ENCODE measurements at places on chromosomes 13 and 19.
A peak's percentile ranks its signal among the peaks of the same experiment; 100 is the strongest.

DNA sequence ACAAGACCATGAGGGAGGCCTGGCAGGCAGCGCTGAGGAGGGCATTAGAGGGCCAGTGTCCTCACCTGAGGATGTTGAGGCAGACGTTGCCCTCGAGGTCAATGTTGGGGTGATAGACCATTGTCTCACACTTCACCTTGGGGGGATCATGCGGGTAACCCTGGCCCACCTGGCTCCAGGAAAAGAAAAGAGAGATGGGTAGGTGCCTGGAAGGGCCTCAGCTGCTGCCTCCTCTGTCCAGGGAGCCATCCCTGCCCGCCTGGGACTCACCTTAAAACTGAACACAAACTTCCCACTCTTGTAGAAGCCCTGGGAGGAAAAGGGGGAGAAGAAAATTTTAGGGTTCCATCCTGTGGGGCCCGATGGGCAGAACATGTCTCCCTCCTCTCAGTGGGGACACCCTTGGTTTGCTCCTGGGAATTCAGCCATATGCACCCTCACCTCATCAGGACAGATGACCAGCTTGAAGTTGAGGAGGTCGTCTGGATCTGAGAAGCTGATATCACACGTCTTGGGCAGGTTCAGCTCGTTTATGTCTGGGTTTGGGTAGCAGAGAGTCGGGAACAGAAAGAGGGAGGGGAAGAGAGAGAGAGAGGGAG lies 1.7 kb downstream of the UBE2M start:
- no peak for DNase-seq

DNA sequence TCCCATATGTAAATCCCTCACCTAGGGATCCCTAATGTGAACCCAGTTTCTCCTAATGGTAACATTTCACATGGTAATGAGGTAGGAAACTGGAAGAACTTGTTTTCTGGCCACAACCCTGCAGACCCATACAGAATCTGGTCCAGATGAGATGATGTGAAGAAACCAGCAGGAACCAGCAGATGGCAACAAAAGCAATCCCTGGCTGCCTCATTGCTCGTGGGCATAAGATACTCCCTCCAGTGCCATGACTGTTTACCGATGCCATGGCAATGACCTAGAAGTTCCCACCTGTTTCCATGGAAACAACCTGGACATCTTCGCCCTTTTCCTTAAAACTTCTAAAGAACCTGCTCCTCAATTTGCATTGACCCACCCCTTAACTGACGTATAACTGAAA lies 1.4 kb upstream of the CD209 start:
- no peak for DNase-seq

DNA sequence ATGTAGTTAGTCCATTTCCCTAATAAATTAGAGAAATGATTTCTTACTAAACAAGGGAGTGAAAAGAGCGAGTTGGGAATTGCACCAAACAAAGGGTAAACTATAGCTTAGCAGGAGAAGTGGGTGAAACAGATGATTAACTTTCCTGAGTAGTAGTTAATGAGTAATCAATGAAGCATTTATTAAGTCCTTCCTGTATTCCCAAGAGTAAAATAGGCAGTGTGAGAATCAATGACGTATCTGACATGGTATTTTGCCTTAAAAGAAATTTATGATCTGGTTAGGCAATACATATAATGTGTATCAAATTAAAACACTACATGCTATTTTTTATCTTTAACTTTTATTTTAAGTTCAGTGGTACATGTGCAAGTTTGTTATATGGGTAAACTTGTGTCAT lies 142.8 kb downstream of the KLF5 start:
- DNase-seq = no peak

GRCh38 chr13:76319921-76320320 lies 566.3 kb downstream of the KCTD12 start:
- DNase-seq = no peak

- DNase-seq = no peak
Observed at GRCh38 chr19:29812881-29813275, 1.1 kb downstream of the CCNE1 start.

- peak; percentile 20 for DNase-seq
Observed at GRCh38 chr19:9793071-9793591, 24.6 kb upstream of the ZNF846 start.

GRCh38 chr19:50489461-50490011 lies 12.9 kb upstream of the GARIN5A start:
- DNase-seq = no peak

DNA sequence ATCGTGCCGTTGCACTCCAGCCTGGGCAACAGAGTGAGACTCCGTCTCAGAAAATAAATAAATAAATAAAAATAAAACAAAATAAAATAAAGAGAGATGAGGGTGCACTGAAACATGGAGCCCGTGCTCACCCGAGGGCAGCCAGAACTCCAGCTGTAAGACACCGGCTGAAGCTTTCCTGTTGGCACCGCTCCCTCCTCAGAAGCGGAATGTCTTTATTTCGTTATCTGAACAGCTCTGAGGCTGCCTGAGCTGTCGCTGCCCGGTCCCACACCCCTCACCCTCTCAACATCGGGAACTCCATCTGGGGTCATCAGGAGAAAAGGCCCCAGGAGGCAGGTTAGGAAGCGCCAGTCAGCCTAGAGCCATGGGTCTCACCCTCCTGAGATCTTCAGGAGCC lies 24.4 kb downstream of the ZNF787 start:
- DNase-seq = no peak

GRCh38 chr19:45156011-45156630 lies 4.7 kb downstream of the NKPD1 start:
- DNase-seq = no peak

DNA sequence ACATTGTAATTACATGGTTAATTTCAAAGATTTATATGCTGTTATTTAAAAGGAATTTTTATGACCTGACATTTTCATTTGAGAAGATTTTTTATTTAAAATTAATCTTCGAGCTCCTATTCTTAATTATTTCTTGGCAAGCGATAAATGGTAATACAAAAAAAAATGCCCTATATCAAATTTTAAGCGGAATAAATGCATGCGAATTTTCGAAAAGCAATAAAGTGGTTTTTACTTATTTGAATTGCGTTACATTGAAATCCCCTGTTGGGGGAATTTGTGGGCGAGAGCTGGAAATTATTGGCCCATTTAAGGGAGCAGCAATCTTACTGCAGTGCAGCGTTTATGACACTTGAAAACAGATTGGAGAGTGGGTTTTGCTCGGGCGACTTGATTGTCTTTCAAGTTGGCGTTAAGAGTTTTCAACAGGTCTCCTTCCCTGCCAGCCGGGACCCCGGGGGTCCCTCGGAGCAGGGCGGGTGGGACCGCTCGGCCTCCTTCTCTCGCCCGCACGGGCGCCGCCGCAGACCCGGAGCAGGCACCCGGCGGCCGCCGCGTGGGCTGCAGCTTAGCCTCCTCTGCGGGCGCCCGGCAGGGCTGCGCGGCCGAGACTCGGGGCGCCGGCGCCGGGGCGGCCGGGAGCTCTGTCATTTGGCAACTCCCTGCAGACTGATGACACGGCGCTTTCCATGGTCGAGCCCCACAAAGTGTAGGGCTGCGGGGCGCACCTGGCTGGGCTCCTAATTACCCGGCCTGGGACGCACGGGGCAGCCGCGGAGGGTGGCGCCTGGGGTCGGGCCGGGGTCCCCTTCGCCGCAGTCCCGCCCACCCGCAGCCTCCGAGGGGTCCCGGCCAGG lies 255.1 kb upstream of the SOX21 start:
- DNase-seq = no peak

GRCh38 chr19:43425567-43426392 lies 11.1 kb downstream of the TEX101 start:
- no peak for DNase-seq

- no peak for DNase-seq
Observed at GRCh38 chr13:18949970-18950369, 231.7 kb downstream of the TUBA3C start.

DNA sequence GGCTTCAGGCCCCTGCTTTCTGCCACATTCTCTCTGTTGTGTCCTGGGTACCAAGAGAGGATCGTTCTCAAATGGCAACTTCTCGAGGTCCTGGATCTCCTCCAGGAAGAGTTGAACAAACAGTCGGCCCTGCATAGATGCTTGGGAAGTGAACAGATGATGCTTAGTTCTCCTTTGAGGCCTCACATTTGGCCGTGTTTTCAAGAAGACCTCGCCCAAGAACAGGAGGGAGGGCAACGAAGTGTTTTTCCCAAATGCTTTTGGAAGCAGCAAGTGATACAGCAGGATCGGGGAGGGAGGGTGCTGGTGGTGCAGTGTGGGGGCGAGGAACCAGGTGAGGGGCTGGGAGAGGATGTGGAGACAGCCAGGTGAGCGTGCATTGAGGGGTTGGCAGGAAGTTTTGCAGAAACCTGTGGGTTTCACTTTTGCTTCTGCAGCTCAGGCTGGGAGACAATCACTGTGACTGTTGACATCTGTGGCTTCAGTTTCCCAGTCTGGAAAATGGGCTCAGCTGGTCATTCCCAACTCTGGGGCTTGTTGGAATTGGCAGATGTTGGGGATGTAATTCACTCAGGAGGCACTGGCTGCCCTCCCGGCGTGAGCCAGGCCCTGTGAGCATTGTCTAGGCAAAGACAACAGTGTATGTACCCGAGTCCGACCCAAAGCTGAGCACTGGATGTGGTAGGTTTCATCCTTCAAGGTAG lies 21.6 kb downstream of the MAST3 start:
- DNase-seq = no peak

- DNase-seq = no peak
Observed at GRCh38 chr13:97761796-97762540, 191.5 kb upstream of the IPO5 start.

DNA sequence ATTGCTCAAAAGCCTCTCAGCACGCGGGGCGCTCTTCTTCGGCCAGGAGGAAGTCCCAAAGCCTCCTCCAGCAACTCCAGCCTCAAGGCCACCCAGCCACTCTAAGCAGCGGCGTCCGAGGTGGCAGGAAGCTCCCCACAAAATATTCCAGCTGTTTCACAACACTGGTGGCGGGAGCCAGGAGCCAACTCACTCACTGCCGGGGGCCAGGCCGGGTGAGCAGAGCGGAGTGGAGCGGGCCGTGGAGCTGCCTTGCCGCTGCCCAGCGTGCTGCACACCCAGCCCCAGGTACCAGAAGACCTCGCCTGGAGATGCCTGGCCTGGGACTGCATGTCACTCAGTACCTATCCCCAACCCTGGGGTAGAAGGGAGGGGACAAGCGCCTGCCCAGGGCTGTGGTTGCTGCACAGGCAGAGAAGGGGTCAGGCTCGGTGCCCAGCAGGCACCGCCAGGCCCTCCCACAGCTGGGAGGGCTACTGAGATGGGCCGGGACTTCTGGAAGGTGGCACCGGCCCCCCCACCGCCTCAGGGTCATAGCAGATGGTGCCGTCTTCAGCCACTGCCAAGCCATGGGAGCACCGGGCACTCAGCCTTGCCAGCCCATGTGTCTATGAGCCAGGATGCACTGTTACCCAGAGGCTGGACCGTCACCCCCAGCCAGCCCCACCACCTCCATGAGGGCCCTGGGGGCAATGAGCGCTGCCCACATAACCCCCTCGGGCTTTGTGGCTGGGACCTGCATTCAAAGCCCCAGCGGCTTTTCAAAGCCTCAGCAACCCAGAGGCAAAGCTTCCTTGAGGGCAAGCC lies 59.2 kb downstream of the MLLT1 start:
- no peak for DNase-seq

DNA sequence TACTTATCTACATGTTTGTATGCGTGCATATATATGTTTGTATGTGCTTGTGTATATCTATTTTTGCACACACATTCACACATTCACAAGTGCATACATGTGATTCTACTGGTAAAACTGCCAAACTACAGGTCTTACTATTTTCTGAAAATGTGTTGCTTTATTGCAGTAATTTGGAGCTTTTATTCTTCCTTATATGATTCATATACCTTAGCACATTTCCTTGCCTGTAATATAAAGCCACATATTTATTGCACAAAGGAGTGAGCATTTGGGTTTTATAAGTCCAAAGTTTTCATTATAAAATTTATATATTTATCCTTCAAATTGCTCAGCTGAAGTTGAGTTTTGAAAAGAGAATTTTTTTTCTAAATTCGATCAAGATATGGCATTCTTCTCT lies 1120.4 kb upstream of the PCDH9 start:
- DNase-seq = no peak

GRCh38 chr13:46607768-46608564 lies 55.0 kb downstream of the LRCH1 start:
- DNase-seq = no peak

GRCh38 chr19:39843919-39844793 lies 2.0 kb downstream of the FBL start:
- DNase-seq = no peak

DNA sequence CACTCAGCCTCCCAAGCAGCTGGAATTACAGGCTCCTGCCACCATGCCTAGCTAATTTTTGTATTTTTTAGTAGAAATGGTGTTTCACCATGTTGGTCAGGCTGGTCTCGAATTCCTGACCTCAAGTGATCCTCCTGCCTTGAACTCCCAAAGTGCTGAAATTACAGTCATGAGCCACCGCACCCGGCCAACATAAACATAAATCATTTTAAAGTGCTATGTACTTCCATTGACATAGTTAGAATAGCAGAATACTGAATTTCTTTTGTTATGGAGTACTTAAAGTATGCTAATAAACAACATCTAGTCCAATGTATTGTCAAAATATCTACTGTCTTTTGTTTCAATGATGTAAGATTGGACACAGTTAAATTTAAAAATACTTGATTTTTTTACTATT lies 539.0 kb downstream of the PCDH9 start:
- no peak for DNase-seq

DNA sequence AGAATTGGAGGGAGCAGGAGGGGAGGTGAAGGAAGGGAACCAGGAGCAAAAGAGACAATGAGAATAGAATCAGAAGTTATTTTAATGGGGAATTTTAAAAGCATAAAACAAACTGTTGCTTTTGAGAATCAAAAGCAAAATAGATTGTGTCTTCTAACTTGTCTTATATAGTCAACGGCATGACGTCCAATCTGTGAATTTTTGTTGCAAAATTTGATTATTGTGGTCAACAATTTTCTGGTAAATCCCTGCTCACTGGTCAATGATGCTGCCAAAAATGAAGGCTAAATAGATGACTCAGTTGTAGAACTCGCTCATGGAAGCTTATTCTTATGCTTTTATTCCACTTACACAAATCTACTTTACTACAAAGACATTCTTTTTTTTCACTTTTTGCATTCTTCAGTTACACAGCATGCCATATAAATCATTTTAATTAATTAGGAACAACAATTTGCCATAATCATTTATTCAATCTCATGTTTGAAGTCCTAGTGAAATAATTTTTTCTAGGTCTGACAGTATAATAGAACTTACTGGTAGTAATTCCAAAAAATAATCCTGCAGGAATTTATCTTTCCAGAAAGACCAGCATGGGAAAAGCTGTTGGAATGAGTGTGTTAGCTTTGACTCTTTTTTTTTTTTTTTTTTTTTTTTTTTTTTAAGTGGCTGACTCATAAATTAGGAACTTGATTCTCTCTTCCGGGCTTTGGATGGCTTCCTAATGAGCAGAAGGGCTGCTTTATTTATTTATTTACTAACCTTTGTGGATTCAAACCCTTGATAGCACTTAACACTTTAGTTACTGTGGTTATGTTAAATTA lies 256.9 kb downstream of the SPRY2 start:
- DNase-seq = no peak

DNA sequence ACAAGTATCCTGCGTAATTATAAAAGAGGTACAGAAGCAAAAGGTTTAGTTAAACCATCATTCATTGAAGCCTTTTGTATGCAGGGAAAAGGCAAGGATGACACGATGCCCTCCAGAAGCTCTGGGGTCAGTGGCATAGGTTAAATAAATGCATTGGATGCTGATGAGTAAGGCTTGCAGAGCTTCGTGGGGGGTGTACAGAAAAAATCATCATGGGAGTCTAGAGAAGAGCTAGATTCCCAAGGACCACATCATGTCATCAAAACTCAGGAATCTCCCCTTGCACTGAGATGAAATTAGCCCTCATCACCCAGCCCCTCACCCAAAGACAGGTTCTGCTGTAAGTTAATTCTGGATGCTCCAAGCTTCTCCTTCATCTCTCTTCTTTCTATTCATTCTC lies 8.3 kb downstream of the FPR1 start:
- DNase-seq = no peak

GRCh38 chr13:40061466-40062450 lies 406.3 kb downstream of the COG6 start:
- no peak for DNase-seq
